Brain microvascular endothelial cell (primary cell): ENCODE measurements at places on chromosomes 3 and 15.

- peak; percentile 14 for DNase-seq
Measured at GRCh38 chr3:126132751-126133511, 47.5 kb downstream of the ALDH1L1 start.

GRCh38 chr3:77720460-77720971, 680.6 kb downstream of the ROBO2 start:
- no peak for DNase-seq

GRCh38 chr3:79866162-79866561, 98.4 kb upstream of the ROBO1 start:
- DNase-seq, result no peak

GRCh38 chr15:63463036-63463435, 41.4 kb upstream of the USP3 start:
- DNase-seq, result no peak

DNA sequence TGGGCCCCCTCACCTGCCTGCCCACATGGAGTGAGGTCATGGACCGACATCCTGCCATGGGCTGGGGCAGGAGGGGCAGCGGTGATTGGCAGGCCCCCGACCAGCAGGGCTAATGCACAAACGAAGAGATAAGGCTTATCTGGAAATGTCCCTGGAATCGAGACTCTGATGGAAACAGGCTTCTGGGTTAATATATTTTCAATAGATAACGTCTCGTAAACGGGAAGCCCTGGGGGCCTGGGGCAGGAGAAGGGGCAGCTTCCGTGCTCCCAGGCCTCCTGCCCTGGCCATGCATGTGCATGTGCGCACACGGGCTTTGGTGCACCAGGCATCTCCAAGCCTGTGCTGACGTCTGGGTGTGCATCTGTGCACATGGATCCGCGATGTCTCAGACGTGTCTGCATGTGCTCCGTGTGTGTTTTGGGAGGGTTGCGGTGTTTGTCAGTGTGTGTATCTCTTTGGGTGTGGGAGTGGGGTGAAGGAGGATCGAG, 55.1 kb downstream of the DNAJB8 start:
- DNase-seq, result no peak

GRCh38 chr15:42163947-42164550, 7.6 kb upstream of the PLA2G4F start:
- no peak for DNase-seq

DNA sequence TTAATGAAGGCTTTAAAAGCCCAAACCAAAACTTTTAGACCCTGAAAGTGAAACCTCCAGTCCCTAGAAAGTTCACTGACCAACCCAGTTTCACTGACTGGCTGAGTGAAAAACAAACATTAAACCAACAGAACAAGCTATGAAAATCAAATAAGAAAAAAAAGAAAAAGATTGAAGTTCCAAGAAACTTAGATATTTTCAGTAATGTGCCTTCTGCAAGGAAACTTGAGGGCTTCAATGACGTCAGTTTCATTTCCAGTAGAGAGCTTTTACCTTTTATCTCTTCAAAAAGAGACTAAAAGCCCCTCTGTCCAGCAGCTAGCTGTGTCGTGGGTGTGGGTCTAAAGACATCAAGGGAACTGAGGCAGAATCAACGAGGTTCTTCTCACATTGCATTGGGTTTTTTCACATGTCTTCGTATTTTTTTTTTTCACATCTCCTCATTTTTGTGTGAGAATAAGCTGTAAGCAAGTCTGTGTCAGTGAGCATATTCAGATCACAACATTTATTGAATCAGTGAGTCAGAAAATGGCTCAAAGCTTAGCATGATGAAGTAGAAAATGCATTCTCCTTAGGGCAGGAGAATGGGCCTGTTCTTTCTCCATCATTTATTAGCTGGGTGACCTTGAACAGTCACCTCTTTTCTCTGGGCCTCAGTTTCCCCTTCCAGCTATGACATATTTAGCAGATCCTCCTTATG, 54.8 kb upstream of the BCL6 start:
- no peak for DNase-seq

DNA sequence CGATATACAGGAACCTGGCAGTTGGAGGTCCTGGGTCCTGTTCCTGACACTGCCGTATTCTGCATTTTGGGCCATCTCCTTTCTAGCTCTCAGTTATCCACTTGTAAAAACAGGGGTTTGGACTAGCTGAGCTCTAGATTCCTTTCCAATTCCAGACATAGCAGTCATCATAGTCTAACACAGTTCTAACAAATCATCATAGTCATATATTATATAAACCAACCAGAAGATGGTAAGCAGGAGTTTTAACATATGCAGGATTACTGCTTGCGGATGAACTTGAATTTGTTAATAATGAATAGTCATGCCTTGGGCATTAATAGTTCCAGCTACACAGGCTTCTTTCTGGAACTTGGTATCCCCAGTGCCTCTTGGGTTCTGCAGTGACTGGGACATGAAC, 26.6 kb downstream of the MASP1 start:
- DNase-seq, result peak; percentile 31

GRCh38 chr3:49903451-49904424, at the start of gene MST1R:
Gene MST1R (minus strand): TSS chr3:49903873. CDS start chr3:49903609, 264 bp downstream.
- no peak for DNase-seq
